ENCODE measurements at places on chromosomes 3 and 15. TPM values are rescaled to one million over a fixed set of nuclear protein-coding genes. Genes with fewer than 3 reads are reported as not detected.

TF gene
- 12.5 TPM for total RNA-seq

SERINC4 gene
- total RNA-seq = 0.62 TPM

CCDC13 gene
- total RNA-seq = not detected

PLOD2 gene
- 19.0 TPM for total RNA-seq

FILIP1L gene
- 16.6 TPM for total RNA-seq

GRCh38 chr3:129345971-129346370 is 67.3 kb downstream of the HMCES start:
- no peak for DNase-seq

GRCh38 chr3:111326144-111326995 is 215.6 kb upstream of the CD96 start:
- no peak for DNase-seq
